ENCODE measurements at places on chromosomes 4 and X. TPM values are rescaled to one million over a fixed set of nuclear protein-coding genes. Genes with fewer than 3 reads are reported as not detected.

- DNase-seq, result no peak
Observed at GRCh38 chr4:80566203-80566872, 230.8 kb downstream of the CFAP299 start.

- no peak for DNase-seq
Observed at GRCh38 chr4:86398187-86398586, 38.3 kb upstream of the MAPK10 start.

DNA sequence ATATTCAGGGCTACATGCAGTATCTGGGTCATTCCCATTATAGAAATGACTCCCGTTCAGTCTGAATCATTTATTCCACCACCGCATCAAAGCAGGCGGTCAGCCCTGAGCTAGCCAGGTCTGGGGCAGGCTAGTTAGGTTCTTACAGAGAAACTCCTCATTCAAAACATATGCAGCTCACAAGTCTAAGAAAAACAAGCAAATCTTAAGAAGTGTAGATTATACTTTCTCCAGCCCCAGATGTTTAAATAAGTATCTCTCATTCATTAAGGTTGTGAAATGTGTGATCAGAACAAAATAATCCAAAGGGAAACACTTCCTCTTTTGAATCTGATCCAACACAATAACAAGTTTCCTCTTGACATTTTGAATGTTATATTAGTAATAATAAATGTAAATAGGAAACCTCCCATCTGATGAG is 441.9 kb downstream of the INPP4B start:
- no peak for DNase-seq

Gene LNX1
- 1.6 TPM for total RNA-seq

DNA sequence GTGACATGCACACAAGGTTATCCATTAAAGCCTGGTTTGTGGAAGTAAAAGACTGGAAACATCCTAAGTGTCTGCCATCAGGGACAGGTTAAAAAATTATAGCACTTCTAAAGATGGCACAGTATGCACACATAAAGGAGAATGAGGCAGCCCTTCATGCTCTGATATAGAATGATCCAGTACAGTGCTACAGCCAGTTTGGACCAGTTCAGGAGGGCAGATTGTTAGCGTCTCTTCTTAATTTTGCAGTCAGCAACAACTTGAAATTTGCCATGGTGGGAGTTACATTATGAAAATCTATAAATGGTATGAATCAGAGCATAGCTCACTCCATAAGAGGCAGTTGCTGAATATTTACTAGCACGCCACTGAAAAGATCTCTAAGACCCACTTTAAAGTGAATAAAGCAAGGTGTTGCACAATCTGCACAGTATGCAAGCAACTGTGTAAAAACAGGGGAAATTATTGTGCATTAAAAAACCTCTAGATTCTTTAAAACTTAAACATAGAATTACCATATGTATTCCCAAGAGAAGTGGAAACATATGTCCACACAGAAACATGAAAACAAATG is 20.3 kb upstream of the SOD3 start:
- no peak for DNase-seq

Gene RAB40A
- not detected for total RNA-seq

GRCh38 chr4:158836002-158836369 is 67.2 kb downstream of the FNIP2 start:
- DNase-seq, result no peak

Gene MAGIX
- 1.4 TPM for total RNA-seq

GRCh38 chrX:21991504-21991903 is 40.6 kb upstream of the PHEX start:
- DNase-seq, result no peak

GRCh38 chr4:109728385-109728784 is 1.5 kb downstream of the PLA2G12A start:
- no peak for DNase-seq

Gene CLIC2
- total RNA-seq, result 4.0 TPM

DNA sequence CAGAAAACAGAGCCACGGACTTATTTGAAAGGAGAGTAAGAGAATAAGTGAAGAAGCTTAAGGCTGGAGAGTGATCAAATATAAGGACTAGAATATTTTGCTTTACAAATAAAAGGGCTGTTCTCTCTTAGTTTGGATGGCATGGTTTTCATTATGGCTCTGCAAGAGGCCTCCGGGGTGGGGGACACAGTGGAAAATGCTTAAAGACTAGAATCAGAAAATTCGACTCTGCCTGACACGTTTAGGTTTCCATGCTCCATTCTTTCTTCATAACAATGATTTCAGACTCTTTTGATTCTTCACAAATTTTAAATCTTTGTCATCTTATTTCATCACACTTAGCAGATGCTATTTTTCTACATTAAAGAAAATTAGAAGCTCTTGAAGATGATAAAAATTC is 632.4 kb upstream of the BOD1L1 start:
- no peak for DNase-seq

DNA sequence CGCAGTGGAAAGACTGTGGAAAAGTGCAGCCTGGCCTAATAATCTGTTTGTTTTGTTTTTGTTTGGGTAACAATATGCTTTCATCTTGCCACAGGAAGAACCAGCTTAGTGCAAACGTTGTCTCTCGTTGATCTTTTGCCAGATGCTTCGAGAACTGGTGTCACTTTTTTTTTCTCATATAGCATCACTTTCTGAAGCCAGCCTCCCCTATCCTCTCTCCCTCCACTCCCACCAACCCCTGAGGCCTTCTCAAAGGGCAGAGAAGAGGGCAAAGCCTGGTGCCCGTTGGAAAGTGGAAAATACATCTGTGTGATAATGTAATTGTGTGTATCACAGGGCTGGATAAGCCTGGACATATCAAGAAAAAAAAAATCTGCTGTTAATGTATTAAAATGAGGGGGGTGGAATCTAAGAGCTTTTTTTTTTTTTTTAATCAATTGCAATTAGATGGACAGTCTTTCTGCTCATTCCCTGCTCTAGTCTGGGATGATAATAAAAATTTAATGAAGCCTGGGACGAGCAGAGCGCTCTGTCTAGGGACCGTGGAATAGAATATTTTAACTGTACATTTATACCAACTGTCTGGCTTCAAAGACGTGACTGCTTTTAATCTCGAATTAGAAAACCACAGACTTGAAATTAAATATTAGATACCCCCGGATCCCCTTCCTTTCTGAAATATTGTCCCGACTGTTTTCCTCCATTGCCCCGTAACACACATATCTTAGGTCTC is 8.1 kb downstream of the POU4F2 start:
- no peak for DNase-seq
